Foreskin melanocyte (primary cell): ENCODE measurements at places on chromosomes 5 and 9.

DNA sequence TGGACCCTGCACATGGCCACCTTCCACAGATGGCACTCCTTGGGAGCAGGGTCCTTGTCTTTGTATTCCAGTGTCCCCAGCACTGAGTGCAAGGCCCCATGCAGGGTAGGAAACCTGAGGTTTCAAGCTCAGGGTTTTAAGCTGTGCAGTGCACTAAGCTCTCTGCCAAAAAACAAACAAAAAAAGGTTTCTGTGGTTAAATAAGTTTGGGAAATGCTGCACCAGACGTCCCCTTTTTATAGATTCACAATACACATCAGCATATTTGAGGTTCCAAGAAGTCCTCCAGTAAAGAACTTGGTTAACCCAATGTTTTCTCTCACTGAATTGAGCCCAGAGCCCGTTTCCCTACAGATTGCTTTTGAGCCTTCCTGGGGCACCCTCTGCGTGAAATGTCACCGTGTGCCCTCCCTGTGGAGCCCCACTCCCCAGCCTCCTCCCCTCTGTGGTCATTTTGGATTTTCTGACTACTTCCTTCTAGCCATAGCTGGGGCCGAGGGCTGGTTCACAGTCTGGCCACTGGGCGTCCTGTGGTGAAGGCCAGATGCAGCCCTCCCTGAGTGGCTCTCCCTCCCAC, 17.1 kb downstream of the DELE1 start:
- DNase-seq, result no peak

GRCh38 chr5:31204958-31205357, 11.5 kb downstream of the CDH6 start:
- no peak for DNase-seq

DNA sequence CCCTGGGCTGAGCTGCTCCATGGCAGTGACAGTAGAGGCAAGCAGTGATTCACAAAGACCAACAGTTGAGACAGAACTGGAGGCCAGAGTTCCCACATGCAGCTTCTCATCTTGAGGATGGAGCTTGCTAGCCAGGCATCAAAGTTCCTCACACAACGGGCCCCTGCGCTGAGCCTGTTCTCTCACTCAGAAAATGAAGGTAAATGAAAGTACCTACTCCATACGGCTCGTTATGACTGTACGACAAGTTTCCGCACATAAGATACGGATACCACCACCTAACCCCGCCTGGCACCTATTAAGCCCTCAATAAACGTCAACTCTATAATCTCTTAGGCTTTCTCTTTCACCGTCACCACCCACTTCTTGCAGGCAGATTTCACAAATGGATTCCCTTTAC, 12.9 kb downstream of the NOL6 start:
- DNase-seq, result no peak

DNA sequence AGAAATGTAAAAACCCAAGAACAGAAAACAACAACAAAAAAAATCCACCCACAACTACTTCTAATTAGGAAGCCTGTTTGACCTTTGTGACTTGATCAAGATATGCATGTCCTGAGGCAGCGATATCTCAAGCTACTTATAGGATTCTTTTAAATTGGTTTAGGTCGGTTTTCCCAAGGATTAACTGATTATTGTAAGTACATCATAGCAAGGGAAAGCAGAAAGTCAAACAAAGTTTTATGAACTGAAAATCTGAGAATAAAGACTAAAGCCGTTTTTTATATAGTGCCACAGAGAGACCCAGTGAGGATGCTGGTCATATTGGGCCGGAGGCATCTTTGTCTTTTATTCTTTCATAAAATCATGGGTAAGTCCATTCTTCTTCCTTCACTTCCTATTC, 72.0 kb downstream of the CD180 start:
- no peak for DNase-seq
